Activated T-cell treated with anti-CD3 and anti-CD28 coated beads, Interleukin-2, amount 50 U/mL, for 24 hours (primary cell): ENCODE measurements at places on chromosomes 2 and 18.
A peak's percentile ranks its signal among the peaks of the same experiment; 100 is the strongest.

DNA sequence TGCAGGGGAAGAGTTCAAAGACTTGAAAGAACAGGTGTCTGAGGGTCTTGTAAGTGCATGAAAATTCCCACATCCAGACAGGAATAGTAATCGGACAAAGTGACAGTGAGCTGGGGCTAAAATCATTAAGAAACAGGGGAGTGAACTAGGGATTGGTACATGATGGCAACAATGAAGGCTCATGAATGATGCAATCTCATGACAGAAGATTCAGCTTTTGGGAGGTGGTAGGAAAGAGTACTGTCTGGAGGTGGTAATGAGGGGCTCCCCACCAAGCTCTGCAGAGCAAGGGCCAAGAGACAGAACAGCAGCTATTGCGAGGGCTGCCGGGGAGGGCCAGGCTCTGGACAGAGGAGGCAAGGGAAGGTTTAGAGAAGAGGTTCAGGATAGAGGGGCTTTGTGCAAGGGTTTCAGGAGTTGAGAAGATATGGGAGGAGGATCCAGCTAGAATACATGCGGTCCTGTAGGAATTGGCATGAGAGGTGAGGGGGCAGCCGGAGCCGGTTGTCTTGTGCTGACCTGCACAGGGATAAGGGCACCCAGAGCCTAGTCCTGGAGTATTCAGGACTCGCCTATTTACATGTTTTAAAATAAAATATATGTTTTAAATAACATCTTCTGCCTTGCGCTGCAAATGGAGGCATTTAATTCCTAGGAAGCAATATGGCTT lies 31.4 kb downstream of the MAP3K20 start:
- no peak for DNase-seq

DNA sequence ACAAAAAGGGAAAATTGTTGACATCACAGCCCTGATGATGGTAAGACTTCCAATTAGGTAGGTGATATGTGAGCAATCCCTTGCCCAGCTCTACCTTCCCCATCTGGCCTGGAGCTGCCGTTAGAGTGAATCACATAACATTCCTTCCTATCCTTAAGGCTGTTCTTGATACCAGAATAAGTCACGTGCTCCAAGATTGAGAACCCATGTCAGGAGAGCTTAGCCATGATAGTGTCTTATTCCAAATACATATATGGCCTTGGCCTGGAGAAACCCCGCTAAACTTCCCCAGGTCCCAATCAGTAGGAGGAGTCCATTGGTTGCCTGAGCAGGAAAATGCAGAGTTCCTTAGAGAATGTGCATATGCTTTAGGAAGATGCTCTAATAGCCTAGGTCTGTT lies 70.0 kb upstream of the ACVR2A start:
- no peak for DNase-seq

- DNase-seq, result no peak
Observed at GRCh38 chr2:69020496-69021426, 7.8 kb downstream of the ANTXR1 start.

- no peak for DNase-seq
Observed at GRCh38 chr18:78073275-78073674, 823.6 kb downstream of the GALR1 start.

DNA sequence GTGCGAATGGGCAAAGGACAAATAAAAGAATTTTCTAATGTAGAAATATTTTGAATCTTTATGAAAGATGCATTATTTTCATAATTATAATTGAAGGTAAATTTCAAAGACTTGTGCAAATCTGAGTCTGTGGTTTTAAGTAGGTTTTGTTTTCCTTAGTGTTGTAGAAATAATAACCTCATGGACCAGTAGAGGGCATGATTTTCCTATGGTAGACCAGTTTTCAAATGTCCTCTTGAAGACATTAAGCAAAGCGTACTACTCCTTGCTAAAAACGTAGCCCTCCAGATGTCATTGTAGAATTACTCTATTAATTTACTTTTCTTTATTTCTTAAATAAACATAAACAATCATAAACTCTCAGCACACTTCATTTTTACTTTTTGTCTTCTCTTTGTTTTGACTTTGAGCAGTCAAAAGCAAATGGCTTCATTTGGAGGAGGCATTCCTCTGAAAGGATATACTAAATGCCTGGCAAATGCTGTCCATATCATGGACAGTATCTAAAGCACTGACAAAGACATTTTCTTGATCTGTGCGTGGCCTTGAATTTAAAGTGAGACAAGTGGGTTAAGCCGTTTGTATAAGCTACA lies 85.8 kb upstream of the FAM237A start:
- DNase-seq, result no peak

DNA sequence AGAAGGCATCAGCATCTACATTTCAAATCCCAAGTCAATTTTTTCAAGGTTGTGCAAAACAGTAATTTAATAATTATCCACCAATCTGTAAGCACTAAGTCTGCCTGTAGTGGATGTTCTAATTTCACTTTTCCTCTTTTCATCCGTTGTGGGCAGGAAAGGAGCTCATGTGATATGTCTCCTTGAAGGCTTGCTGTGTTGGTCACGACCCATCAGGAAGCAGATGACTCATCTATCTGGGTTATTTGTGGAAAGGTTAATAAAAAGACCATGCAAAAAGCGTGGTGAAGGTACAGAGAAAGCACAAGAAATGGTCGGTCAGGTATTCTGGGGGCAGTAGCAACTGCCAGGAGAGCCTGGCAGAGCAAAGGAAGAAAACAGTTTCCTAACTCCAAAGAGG lies 476.7 kb upstream of the RAB6C start:
- DNase-seq, result no peak

- DNase-seq, result no peak
Observed at GRCh38 chr2:5368263-5368662, 323.9 kb upstream of the SOX11 start.

DNA sequence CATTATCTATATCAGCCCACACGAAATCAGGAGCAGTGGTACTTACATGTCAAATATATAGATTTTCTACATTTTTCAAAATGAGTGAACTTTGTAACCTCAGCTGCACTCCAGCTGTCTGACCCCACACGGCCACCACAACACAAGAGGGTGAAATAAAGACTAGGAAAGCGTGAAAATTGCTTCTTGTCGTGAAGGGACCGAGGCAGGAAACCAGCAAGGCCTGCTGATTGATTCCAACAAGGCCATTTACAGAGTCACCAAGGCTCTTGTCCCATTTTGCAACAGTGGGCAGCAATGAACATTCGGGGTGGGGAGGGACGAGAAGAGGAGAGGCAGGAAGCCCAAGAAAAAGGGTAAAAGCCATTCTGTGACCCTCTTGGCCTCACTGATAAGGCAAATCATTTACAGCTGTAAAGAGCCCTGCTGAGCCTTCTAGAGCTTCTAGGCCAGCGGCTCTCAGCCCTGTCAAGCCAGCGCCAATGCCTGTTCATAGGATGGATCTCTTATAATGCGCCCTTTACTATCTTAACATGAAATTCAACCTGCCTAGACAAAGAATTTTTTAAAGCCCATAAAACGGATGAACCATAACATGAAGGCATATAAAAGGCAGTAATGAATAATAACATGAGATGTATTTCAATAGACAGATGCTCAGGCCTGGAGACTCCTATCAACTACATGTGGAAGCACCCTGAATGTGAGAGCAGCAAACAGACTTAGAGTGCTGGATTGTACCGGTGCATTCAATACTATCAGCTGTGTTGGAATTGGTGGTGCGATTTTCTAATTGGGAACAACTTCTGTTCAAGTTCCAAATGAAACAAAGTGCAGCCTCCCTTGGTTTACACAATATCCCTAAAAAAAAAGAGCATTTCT lies 269.0 kb downstream of the CDCA7 start:
- no peak for DNase-seq

DNA sequence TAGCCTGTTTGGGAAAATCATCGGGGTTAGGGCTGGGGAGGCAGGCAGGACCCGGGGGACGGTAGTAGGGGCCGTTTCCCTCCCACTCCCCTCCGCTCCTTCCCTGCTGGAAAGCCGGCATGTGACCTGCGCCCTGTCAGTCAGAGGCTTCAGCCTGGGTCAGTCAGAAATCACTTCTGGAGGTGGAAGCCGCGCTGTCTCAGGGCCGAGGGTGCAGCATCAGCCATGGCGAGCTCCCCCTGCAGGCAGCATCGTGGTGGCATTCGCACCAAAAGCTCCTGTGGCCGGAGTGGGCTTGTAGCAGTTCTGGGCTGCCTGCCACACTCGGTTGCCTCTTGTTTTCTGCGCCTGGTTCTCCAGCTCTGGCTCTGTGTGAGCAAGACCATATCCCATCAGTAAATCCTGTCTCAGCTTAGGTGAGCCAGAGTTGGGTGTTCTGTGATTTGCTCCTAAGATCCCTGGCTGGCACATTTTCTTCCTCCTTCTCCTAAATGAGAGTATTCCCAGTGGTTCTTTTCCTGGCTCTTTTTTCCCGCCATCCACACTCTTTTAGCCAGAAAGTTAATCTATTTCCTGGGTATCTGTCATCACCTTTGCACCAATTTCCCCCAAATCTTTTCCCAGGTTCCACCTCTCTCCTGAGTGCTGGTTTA lies 123.9 kb upstream of the CD302 start:
- DNase-seq, result peak; percentile 84

DNA sequence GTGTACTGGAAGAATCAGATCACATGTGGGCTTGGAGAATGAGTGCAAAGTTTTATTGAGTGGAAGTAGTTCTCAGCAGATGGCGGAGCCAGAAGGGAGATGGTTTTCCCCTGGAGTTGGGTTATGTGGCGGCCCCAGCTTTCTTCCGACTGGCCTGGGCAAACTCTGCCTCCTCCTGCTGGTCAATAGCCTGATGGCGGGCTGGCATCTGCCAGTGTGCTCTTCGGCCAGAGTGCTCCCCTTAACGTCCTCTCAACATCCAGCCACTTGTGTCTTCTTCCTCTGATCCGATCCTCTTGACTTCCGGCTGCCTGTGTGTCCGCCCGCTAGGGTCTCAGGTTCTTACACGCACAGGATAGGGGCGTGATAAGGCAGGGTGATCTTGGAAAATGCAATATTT lies 741.3 kb downstream of the RNF144A start:
- DNase-seq, result no peak

GRCh38 chr2:25373269-25373981 lies 31.7 kb upstream of the DNMT3A start:
- no peak for DNase-seq

GRCh38 chr2:9002637-9003365 lies 683 bp downstream of the MBOAT2 start:
- peak; percentile 45 for DNase-seq

DNA sequence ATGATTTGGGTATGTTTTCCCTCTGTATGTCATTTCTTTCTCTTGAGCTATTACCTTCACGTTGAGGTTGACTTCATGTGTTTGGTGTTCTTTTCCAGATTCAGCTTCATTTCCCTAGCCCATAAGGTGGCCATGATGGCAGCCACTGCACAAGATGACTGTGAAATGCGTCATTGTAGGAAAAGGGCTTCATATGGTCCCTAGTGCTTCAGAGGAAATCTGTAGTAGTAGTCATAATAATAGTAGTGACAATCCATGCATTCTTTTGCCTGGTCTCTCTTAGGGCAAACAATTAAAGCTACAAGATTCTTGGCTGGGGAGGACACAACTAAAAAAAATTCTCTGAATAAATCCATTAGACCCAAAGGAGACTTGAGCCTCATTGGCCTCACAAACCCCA lies 28.4 kb downstream of the AOX1 start:
- DNase-seq, result no peak

- DNase-seq, result no peak
Observed at GRCh38 chr2:118747066-118747465, 100.4 kb downstream of the EN1 start.

GRCh38 chr2:205913668-205914067 lies 172.3 kb downstream of the INO80D start:
- DNase-seq, result no peak

- no peak for DNase-seq
Observed at GRCh38 chr2:89763581-89764485, 1072.4 kb downstream of the RPIA start.

GRCh38 chr18:31792580-31792911 lies 31.9 kb upstream of the SLC25A52 start:
- DNase-seq, result no peak

DNA sequence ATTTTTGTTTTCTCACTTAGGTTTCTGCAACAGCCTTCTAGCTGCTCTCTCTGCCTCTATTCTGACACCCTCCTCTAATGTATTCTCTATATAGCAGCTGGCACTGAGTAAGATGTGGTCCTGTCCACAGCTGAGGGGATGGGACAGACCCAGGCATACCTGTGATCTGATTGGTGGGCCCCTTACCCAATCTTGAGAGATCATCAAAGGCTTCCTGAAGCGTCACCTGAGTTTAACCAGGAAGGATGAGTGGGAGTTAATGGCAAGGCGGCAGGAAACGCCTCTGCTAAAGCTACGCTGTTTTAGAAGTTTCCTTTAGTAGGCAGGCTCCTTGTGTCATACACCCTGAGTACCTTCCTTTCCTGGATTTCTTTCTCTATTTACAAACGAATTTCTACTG lies 5.7 kb upstream of the TET3 start:
- peak; percentile 63 for DNase-seq

DNA sequence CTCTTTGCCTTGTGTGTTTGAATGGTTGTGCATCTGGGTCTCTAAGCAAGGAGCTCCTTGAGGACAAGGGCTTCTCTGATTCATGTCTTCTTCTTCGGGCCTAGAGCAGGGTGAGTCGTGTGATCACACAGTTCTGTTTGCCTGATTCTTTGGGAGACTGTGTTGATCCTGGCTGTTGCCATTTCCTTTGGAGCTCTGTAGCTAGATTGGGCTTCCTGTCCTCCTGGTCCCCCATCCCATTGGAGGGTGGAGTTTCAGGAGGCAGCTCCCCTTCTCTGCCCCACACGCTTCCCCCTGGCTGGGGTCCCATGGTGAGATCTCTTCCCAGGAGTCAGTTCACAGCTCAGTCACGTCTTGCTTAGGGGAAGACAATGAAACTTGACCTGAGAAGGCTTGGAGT lies 92.8 kb downstream of the TRIB2 start:
- DNase-seq, result no peak

GRCh38 chr18:26091047-26091630 lies 726 bp upstream of the SS18 start:
- DNase-seq, result no peak

DNA sequence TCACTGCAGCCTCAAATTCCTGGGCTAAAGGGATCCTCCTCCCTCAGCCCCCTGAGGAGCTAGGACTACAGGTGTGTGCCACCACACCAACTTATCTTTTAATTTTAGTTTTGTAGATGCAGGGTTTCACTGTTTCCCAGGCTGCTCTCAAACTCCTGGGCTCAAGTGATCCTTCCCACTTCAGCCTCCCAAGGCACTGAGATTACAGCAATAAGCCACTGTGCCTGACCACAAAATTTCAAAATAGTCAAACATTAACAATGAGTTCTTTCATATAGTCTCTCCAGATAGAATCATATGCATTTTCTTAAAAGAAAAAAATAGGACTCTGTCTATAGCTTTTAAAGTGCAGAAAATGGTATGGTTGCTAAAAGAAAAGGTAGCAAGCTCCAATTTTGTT lies 24.9 kb upstream of the PID1 start:
- no peak for DNase-seq
